ENCODE measurements at places on chromosomes 12 and 14.

DNA sequence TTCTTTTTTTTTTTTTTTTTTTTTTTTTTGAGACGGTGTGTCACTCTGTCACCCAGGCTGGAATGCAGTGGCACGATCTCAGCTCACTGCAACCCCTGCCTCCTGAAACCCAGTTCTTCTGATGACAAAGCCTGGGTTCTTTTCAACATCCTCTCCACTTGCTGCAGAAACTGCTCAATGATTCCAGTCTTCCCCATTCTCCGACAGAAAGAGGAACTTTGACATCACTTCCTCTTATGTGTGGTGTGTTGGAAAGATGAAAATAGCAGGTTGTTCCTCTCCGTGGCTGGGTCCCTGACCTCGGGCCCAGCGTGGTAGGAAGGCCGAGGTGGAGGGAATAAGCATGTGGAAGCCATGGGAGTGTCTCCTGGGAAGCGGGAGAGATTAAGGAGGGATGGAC, 198.4 kb downstream of the PHETA1 start:
- DNase-seq, result no peak

GRCh38 chr12:73383584-73384222, 1111.5 kb downstream of the TRHDE start:
- DNase-seq, result no peak

GRCh38 chr14:102854091-102854703, 68.3 kb upstream of the AMN start:
- DNase-seq, result no peak

DNA sequence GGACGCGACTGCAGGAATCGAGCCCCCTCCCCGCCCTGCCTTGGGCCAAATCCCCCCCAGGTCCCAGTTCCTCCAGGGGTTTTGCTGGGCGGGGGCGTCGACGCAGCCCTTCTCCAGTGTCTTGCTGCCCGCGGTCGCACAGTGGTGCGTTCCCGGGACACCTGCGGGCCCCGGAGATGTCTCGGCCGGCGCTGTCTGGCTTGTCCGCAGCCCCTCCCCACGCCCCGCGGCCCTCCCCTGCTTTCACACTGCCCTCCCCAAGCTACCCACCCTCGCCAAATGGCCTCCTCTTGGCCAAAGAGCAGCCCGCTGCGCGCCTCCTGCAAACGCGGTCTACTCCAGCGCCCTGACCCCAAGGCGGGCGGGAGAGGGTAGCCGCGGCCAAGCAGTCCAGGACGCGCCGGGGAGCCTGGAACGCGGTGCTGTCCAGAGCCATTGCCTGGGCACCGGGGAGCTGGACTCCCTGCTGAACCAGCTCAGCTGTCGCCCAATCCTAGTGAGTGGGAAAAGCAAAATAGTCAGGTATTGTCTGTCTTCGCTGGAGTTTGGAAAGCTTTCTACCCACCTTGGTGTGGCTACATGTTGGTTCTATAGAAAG, 122.0 kb downstream of the AACS start:
- DNase-seq, result no peak

- DNase-seq, result no peak
Measured at GRCh38 chr12:54795644-54796043, 58.7 kb upstream of the MUCL1 start.

DNA sequence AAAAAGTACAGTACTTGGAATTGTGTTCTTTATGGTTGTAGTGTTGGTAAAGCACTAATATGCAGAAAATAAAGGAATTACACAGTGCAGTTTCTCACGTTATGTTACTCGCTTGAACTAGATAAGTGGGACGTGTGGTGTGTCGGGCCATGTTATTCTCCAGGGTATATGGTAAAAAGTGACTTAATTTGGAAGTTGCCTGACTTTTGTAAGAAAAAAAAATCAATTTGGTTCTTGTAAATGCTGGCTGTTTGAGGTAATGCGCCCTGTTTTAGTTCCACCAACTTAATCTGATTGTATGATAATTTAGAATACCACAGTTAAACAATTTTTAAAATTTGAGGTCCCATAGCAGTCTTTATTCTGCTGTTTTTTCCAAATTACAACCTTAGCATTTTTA, 4.1 kb downstream of the ARF6 start:
- DNase-seq, result no peak

DNA sequence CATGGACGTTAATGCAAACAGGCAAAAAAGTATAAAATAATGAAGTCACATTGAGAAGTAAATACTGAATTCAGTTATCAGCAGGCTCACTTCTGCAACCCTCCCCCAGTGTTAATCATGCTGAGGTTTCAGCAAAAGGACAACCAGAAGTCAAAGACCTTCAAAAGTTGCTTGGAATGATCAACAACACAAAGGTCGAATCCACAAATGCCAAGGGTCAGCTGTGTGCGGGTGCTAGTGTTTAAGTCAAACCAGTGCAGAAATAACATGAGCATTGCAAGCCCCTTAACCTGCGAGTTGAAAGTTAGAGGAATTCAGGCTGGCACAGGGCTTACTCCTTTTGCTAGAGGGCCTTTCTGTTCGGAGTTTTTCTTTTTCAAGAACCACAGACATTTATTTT, 436.7 kb upstream of the SEL1L start:
- no peak for DNase-seq

DNA sequence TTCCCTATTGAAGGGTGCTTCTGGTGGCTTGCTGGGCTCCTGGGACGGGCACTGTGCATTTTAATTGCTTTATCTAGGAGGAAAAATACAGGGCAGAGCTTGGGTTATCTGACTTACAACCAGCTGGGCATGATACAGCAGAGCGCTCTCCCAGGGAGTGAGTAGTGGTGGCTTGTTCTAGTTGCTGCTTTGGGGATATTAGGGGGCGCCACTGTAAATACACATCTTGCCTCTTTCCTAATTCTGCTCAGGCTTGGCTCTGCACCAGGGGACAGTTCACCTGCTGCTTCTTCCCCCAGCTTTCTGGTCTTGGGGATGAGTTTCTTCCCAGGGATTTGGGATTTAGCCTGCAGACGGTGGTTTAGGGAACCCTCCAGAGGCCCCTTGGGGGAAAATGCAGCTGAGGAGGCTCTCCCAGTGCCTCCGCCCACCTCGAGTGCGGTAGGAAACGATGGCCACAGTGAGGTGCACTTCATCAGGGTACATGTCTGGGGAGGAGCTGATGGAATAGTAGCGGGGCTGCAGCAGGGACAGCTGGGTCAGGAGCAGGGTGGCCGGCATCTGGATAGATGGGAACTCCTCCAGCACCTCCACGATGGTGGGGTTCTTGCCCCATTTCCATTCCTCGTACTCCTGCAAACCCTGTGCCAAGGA, 36.9 kb upstream of the FBXO21 start:
- no peak for DNase-seq

GRCh38 chr14:51592836-51593235, 58.9 kb upstream of the FRMD6 start:
- no peak for DNase-seq
